Activated T-cell treated with anti-CD3 and anti-CD28 coated beads, Interleukin-2, amount 50 U/mL, for 72 hours (primary cell): ENCODE measurements at places on chromosomes 3 and 15.
A peak's percentile ranks its signal among the peaks of the same experiment; 100 is the strongest.

- DNase-seq: no peak
These were observed 30.9 kb upstream of the CLK3 start for GRCh38 chr15:74584779-74585178.

GRCh38 chr3:39601241-39601640 lies 133.8 kb downstream of the MOBP start:
- DNase-seq: no peak

DNA sequence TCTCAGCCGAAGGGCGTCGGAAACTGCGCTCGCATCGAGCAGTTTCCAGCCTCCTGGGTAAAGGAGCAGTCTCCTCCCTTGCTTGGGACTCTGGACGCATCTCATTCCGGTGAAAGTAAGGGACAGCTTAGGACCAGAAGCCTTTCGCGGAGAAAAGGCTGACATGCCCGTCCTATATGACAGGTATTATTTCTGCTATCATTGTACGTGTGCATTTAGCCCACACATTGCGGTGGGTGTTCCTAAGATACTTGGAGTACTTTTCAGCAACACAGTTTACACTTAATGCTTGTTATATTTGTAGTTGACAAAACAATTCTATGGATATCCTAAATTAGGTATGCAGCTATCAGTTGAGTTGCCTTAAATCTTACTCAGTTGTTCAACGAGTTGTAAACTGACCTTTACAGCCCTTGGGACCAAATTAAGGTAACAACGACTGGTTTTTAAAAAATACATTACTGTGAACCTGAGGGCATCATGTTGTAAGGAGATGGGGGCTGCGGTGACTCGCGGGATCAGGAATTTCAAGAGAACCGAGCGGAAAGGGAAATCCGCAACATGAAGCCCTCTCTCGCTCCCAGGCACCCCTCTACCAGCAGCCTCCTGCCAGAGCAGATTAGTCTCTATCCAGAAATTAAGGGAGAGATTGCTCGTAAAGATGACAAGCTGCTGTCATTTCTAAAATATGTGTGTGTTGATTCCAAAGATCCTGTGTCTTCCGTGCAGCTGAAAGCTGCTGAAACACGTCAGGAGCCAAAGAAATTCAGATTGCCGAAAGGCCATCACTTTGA lies 632 bp upstream of the COPS2 start:
- DNase-seq: no peak

- no peak for DNase-seq
These were observed 3.8 kb downstream of the INKA1 start for GRCh38 chr3:49806850-49807249.

GRCh38 chr3:4529876-4530588 lies 36.9 kb downstream of the ITPR1 start:
- DNase-seq: no peak

DNA sequence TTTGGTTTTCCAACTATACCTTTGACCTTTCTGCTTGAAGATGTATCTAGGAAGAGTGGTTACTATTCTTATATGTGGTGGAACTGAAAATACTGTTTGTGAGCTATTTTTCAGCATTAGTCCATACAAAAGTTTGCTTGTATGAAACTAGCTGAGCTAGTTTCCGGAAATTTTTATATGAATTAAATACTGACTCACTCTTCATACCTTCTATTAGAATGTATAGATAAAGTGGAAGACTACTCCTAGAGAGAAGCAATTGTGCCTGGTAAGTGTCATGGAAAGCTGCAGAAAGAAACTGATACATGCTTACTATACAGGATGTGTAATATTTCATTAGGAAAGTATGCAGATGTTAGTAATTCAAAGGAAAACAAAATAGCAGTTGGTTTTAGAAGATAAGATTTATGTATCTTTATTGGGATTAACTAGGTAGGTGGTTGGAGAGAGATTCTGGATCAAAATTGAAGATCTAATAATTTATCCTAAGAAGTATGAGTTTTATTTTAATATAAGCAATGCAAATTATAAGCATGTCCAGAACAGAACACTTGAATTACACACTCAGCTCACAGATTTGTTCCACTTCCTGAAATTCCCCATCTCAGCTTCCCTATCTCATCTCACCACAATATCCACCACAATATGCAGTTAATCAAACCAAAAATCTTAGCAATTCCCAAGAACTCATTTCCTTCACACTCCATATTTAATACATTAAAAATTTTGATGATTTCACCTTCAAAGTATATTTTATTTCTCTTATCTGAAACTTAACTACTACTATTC lies 82.8 kb downstream of the BCHE start:
- no peak for DNase-seq

GRCh38 chr3:139527265-139527664 lies 12.3 kb downstream of the RBP1 start:
- no peak for DNase-seq

DNA sequence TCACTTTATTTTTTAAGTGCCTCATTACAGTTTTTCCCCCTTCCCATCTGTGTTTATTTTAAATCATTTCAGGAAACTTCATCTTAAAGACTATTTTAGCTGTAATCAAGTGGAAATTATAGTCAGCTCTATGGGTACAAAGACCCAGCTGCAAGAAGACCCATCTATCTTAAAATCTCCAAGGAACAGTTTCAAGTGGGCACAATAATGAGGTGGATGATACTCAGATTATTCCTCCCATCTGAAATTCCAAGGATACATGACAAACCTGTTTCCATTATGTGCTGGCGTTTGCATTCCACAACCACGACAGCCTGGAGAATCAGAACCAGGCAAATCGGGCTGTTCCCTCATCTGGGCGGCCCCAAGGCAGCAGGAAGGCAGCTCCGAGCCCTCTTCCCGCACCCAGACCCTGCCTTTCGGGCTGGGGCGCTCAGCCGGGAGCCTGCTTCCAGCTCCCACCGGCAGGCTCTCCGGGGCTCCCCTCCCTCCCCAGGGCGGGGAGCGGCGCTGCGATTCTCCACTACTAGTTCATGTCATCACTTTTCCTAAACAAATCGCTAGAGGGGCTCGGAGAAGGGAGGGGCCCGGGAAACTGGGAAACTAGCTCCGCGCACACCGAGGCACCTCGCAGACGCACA lies at the start of gene MGLL:
TSS of gene MGLL (minus strand) at position 475 of the 641 bp plus-strand sequence. CDS start at position 278, 197 bp downstream.
- DNase-seq: no peak

DNA sequence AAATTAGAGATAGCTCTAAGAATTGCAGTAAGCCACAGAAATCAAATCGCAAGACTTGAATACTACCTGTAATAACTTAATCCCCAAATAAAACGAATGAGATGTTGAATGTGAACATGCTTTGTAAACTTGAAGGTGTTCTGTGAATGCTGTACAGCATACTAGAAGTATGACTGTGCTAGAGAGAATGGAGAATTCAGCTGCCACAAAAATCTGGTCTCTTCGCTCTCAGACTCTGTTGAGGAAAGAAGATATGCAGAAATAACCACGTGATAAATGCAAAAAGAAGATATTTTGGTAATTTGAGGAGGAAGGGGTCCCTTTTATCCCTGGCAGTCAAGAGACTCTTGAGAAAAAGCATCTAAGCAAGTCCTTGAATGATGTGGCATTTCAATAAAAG lies 37.3 kb downstream of the ZBTB38 start:
- DNase-seq: no peak

DNA sequence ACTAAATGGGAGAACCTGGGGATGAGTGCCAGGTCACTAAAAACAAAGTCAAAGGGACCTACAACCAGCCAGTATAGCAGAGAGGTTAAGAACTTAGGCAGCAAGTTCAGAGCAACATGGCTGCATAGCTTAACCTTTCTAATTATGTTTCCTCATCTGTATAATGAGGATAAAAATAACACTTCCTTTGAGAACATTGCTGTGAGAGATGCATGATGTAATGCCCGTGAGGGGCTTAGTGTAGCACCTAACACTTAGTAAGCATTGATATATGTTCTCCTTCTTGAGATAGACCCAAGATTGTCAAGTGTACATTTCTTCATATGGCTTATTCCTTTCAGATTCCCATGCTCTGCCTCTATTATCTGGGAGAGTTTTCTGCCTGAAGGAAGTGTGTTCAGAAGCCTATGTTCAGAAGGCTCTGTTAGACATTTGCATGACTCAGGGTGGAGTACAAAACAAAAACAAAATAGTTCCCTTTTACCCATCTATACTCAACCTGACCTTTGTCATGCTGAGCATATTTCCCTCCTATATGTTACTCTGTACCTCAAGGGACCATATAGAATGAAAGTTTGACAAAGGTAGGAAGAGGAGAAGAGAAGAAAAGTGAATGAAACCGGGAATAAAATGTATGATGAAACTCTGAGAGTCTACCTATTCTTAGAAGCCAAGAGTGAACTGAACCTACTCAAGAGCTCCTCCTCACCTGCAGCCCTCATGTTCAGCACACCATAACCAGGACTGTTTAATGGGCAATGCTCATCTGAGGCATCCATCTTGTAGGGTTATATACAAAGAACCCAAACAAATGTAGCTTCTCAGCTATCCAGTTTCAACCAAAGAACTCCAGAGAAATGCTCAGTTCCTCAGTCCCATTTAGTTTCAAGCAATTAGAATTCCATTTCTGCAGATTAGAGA lies 70.7 kb upstream of the KCNMB2 start:
- DNase-seq: no peak

DNA sequence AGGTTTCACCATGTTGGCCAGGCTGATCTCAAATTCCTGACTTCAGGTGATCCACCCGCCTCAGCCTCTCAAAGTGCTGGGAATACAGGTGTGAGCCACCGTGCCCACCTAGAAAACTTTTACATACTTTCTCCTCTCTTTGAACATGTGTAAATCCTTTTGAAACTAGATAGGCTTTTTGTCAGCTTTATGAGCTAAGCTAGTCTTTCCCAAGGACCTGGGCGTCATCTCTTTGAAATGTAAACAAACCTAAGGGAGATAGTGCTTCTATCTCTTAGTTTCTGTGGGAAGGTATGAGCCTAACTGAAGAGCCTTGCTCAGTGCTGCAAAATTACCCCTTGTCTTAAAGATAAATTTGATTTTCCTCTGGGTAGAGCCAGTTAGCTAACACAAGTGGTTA lies 4.8 kb downstream of the CX3CR1 start:
- DNase-seq: no peak

DNA sequence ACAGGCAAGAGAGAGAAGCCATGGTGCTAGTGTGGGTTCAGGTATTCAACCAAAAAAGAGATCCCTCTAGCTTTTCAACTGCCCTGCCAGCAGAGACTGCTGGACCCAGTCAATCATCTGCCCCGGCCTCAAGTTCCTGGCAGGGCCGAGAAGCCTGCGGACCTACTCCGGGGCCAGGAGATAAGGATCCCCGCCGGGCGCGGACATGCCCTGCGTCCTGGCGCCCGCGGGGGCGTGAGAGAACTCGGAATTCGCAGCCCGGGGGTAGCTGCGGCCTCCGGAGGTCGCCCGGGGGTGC lies 821 bp upstream of the MAGI1 start:
- DNase-seq: no peak

DNA sequence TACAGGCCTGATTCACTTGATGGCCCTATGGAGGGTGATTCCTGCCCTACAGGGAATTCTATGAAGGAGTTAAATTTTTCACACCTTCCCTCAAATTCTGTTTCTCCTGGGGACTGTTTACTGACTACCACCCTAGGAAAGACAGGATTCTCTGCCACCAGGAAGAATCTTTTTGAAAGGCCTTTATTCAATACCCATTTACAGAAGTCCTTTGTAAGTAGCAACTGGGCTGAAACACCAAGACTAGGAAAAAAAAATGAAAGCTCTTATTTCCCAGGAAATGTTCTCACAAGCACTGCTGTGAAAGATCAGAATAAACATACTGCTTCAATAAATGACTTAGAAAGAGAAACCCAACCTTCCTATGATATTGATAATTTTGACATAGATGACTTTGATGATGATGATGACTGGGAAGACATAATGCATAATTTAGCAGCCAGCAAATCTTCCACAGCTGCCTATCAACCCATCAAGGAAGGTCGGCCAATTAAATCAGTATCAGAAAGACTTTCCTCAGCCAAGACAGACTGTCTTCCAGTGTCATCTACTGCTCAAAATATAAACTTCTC lies 43.6 kb downstream of the BLM start:
- DNase-seq: no peak

GRCh38 chr15:63553388-63553791 lies 43.8 kb upstream of the FBXL22 start:
- no peak for DNase-seq

DNA sequence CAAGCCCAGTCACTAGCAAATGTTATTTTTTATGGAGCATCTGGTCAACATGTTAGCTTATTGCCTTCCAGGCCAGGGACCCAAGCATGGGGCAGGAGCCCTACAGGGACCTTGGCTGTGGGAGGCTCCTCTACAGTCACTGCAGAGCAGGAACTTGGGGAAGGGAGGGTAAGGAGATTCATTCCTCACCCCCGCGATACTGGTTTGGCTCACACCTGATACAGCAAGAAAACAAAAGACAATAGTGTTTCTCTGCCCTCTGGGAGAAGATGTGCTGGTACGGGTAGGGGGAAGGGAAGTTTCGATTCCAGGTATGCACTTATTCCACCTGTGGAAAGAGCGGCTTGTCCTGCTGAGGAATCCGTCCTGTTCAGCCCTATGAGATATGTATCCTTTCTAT lies 77.6 kb downstream of the SLC12A8 start:
- DNase-seq: no peak

- DNase-seq: no peak
These were observed 46.4 kb downstream of the MORC1 start for GRCh38 chr3:109071350-109072142.

DNA sequence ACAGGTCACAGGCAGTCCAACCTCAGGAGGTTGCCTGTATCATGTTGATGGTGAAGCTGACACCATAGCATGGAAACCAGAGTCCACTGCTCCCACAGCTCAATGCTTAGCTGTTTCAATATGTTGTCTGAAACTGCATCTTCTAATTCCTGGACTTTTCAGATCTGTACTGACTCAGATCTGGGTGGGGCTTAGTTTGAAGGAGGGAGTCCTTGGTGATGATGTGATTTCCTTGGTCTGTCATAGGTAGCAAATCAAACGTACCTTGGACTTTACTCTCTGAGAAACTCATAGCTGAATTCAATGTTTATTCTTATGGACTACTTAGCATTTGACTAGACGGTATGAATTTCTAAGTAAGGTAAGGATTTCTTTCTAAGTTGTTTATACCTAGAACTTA lies at the start of gene HHLA2:
TSS of gene HHLA2 (plus strand) at position 310 of the 400 bp plus-strand sequence. CDS start 55,266 bp downstream, outside the sequence.
- DNase-seq: peak; percentile 53

GRCh38 chr15:48888191-48888590 lies 10.3 kb downstream of the EID1 start:
- peak; percentile 50 for DNase-seq

- no peak for DNase-seq
These were observed 1272.5 kb downstream of the ROBO1 start for GRCh38 chr3:78495301-78495700.

- DNase-seq: no peak
These were observed 40.7 kb upstream of the TBC1D21 start for GRCh38 chr15:73832657-73833056.

DNA sequence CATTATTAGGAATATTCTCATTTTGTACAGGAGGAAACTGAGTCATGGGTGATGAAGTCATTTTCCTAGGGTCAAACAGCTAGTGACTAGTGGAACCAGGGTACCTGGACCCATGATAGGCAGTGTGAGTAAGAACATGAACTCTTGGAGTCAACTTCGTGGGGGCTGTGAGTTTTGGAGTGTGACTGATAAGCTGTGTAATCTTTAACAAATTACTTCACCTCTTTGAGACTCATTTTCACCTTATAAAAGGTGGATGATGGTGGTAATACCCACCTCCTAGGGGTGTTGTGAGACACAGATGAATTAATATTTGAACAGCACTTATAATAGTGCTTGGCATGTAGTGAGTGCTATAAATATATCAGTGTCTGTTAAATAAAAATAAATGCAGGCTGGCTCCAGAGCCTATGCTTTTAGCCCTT lies 9.1 kb downstream of the SEMA6D start:
- no peak for DNase-seq

GRCh38 chr15:41990243-41990605 lies 17.9 kb upstream of the EHD4 start:
- DNase-seq: no peak

- no peak for DNase-seq
These were observed 437.8 kb downstream of the ZIC1 start for GRCh38 chr3:147846854-147847478.
